Hippocampal formation (tissue), 2 donors: ENCODE measurements at places on chromosomes 5 and 9.

GRCh38 chr5:751496-751895, 33.0 kb downstream of the ZDHHC11B start:
- DNase-seq: no peak

- no peak for DNase-seq
These were observed 16.7 kb upstream of the MED10 start for GRCh38 chr5:6395102-6395445.

- DNase-seq: no peak
These were observed 1.6 kb upstream of the SAR1B start for GRCh38 chr5:134634227-134634626.

DNA sequence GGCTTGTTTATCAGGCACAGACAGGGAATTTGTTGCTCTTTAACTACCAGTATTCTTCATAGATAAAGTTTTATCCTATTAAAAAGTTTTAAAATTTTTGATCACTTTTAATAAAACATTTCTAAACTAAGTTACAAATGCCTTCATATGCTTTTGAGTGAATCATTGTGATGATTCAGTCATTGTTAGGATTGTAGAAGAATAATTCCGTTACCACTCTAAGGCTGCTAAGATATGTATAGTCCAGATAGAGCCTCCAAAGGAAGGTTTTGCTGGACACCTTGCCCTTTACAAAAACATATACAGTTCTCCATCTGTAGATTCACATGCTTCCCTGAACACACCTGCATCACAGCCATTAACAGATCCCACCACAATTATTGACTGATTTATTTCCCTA, 233.7 kb downstream of the SPOCK1 start:
- no peak for DNase-seq

DNA sequence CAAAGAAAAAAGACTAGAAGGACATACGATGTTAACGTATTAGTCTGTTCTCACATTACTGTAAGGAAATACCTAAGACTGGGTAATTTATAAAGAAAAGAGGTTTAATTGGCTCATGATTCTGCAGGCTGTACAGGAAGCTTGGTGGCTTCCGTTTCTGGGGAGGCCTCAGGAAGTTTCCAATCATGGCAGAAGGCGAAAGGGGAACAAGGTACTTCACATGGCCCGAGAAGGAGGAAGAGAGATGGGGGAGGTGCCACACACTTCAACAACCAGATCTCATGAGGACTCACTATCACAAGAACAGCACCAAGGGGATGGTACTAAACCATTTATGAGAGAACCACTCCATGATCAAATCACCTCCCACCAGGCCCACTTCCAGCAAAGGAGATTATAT, 110.1 kb downstream of the CARTPT start:
- DNase-seq: no peak

DNA sequence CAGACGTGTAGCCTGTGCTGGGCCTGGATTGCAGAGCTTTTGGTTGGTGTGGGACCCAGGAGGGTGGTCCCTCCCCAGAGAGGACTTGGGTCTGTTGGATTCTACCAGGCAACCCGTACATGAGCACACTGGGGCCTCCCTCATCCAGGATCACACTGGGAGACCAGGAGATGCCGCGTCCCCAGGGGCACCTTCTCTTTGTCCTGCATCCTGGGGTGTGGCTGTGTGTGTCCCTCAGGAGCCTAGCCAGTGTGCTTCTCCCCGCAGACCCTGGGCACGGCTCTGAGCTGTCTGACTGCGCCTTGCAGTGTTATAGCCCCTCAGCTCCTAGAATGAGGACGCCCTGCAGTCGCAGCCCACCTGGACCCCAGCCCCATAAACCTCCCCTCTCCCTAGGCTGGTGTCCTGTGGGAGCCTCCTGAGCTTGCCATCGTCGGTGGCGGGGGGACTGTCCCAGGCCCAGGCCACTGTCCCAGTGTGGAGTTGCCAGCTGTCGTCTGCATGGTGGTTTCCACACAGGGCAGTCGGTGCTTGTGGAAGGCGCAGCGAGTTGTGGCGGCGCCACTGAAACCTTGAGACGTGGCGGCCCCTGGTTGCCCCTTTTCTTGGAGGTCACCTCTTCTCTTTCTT, 27.6 kb downstream of the CEP72 start:
- DNase-seq: no peak

DNA sequence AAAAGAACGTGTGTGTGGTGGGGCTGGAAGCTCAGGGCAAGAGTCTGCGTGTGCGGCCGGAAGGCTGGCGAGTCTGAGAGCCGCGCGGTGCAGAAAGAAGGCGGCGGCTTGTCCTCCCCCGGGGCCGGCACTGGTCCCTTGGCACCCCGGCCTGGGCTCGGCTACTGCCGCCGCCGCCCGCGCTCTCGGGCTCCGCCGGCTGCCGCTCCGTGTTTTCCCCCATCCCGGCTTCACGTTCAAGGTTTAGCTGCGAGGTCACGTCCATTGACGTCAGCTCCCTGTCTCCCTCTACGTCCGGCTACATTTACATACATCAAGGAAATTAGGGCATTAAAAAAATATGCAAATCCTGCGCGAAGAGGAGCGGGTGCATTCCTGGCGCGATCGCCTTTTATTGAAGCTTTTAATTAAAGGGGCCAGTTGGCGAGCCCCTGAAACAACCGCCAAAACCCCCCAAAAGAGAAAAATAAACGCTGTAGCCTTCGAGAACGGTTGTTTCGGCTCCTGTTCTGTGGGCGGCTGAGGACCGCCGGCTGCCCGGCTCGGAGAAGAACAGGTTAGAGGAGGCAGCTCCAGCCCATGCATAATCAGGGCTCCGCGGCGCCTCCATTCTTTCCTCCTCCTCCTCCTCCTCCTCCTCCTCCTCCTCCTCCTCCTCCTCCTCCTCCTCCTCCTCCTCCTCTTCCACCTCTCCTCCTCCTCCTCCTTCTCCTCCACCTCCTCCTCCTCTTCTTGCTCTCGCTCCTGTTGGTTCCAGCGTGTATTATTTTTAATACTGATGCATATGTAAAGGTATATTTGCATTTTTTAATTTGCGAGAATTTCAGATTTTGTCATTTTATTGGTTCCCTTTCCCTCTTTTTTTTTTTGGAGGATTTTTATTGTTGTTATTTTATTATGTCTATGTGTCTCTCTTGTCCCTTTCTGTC, 207.0 kb downstream of the MEF2C start:
- no peak for DNase-seq

GRCh38 chr9:18542837-18543405, 69.0 kb downstream of the ADAMTSL1 start:
- no peak for DNase-seq

DNA sequence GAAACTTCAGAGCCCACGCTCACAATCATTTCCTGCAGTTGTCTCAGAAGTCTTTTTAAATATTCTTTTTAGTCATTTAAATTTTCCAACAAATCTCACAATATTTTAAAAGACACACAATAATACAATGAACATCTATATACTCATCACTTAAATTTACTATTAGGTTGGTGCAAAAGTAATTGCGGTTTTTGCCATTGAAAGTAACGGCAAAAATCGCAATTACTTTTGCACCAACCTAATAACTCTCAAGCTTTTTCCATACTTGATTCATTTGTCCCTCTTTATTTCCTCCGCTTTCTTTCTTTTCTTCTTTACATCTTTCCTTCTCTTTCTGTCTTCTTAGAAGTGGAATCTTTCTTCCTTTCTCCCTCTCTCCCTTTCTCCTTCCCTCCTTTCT, 19.2 kb upstream of the TMEM215 start:
- DNase-seq: no peak

DNA sequence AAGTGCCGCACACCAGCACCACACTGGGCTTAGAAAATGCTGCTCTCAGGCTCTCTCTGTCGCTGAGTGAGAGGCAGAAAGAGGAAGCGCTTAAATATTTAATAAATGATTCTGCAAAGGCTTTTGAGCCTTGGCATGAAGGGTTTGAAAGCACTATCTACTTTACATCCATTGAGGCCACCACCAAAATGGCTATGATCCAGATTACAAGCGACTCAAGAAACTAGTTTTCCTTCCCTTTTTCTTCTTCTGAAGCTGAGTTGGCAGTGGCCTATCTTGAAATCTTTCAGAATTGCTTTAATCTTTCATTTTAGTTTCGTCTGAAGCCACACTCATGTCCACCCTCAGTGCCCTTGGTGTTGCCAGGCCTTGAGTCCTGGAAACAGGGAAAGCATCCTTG, 59.5 kb downstream of the EBF1 start:
- no peak for DNase-seq

DNA sequence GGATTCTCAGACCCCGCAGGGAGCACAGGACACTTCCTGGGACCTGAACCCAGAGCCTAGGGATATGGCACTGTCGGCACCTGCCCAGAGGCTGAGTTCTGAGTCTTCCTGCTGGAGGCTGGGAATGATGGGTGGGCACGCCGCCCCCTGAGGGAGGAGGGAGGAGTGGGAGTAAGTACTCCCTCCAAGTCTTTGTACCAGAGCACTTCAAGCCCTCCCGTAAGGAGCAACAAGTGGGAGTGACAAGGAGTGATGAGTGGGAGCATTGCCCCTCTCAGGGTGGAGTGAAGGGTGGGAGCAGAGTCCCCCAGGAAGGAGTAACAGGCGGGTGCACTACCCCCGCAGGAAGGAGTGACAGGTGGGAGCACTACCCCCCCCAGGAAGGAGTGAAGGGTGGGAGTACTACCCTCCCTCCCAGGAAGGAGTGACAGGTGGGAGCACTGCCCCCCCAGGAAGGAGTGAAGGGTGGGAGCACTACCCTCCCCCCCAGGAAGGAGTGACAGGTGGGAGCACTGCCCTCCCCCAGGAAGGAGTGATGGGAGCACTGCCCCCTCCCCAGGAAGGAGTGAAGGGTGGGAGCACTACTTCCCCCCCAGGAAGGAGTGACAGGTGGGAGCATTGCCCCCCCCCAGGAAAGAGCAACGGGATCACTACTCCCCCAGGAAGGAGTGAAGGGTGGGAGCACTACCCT, 100.1 kb downstream of the CACNA1B start:
- DNase-seq: no peak

GRCh38 chr9:120486347-120486746, 93.6 kb downstream of the CDK5RAP2 start:
- DNase-seq: no peak

- DNase-seq: no peak
These were observed 13.8 kb downstream of the PTGES2 start for GRCh38 chr9:128113526-128114325.

DNA sequence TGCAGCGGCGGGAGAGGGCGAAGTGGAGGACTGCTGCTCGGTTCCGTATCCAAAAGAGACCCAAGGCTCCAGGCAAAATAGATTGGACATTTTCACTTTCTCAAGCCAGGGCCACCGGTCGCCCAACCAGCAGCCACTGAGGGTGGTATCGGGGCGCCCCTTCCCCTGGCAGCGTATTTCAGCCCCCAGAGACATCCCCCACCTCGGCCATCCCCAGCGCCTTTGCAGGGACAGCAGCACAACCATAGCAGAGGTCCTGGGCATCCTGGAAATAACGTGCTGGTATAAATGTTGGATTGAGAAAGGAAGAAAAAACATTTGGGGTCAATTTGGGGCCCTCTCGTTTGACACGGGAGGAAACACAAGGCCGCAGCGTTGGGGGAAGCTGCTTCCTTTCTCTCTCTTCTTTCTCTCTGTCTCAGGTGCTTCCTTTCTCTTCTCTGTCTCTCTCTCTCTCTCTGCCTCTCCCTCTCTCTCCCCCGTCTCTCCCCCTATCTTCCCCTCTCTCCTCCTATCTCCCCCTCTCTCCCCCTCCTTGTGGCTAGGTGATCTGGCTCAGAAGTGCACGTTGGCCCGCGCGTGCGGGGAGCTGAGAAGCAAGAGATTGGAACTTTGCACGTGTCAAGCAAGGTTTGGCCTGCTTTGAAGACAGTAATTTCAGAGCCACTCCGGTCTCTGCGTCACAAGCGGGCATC, 624 bp upstream of the RETREG1 start:
- no peak for DNase-seq

DNA sequence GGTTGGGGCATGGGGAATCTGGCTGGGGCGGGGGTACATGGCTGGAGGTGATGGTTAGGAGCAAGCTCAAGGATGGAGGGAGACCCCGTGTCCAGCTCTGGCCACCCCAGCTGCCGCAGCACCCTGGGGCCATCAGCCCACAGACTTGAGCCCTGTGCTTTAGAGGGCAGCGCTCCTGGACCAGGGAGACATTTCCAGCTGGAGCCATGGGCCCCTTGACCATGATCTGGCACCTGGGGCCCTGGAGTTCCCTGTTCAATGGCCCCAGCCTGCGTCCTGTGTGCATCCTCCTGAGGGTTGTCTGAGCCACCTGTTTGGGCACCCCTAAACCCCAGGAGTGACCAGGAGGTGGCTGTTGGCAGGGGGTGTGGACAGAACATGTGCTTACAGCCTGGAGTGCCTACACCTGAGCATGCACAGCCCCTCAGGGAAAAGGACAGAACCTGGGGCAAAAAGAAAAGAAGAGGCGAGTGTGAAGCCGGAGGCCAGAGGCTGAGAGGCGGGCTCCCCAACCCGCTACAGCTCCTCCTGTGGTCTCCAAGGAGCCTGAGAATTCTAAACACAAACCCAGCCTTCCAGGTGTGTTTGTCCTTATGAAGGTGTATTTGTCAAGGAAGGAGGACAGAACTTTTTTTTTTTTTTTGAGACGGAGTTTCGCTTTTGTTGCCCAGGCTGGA, 126.7 kb downstream of the C9orf50 start:
- no peak for DNase-seq

DNA sequence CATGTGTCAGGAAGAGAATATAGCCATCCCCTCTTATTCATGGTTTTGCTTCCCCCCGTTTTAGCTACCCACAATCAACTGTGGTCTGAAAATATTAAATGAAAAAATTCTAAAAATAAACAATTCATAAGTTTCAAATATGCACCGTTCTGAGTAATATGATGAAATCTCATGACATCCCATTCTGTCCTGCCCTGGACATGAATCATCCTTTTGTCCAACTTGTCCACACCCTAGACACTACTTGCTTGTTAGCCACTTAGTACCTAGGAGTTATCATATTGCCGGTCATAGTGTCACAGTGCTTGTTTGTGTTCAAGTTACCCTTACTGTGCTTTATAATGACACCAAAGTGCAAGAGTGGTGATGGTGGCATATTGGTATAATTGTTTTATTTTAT, 113.5 kb downstream of the CAAP1 start:
- DNase-seq: no peak

DNA sequence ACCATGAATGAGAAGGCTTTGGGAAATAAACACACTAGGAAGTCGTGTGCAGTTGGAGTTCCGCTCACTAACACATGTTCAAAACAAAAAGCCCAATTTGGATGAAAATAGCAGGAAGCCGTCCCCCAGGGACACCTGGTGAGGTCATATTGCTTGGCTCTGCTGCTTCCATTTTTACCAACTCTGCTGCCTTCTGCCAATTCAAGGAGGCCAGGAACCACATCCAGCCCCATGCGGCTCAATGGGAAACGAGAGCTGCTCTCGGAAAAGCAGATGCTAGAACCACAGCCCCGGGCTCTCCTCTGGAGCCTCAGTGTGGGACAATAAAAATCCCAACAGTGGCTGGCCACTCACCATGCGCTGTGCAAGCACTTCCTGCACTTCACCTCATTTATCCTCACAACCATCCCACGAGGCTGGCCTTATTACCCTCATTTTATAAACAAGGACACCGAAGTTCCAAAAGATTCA, 13.4 kb downstream of the ADAM19 start:
- no peak for DNase-seq

DNA sequence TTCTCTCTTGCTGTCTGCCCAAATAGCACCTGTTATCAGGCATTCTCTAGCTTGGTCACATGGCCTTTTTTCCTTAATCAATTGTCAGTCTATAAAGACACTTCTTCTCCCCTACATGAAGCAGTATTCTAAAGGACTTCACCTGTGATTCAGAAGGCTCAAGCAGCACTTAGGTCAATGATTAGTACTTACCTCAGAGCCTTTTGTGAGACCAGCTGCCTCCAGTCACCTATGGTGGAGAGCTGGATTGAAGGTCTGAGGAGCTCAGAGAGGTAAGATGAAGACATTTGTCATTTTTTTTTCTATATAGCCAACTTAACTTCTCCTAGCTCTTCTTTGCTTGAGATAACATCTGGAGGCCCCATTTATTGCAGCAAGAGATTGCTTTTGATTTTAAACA, 278.3 kb upstream of the PCSK5 start:
- DNase-seq: no peak
